GM12891 (cell line): ENCODE measurements at places on chromosomes 7 and 10.
A peak's percentile ranks its signal among the peaks of the same experiment; 100 is the strongest.

- DNase-seq = no peak
Measured at GRCh38 chr10:76581506-76582256, 1055.9 kb downstream of the KCNMA1 start.

GRCh38 chr7:30285067-30285535 lies 704 bp downstream of the ZNRF2 start:
- DNase-seq = no peak

GRCh38 chr10:19987931-19988330 lies 171.7 kb downstream of the PLXDC2 start:
- no peak for DNase-seq

GRCh38 chr10:91694170-91694794 lies 61.4 kb upstream of the PPP1R3C start:
- peak; percentile 27 for DNase-seq

- DNase-seq = no peak
Measured at GRCh38 chr7:48887500-48887899, 36.8 kb upstream of the CDC14C start.

DNA sequence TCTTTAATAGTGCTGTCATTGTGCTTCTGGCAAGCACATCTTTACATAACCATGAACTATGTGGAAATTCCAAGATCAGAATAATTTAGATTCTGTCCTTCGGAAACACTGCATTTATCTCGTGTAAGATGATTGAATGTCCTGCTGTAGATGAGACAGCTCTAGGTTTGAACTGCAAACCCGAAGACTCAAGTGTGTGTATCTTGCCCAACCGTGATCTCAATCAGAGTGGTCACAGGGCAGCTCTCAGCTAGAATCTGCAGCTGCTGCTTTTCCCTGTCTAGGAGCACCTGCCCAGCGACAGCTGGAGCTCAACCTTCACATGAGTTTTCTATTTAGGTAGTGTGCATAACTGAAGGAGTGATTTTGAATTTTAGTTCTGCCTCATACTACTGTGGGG lies 17.5 kb upstream of the KIF20B start:
- no peak for DNase-seq

GRCh38 chr7:22864855-22865601 lies 42.4 kb upstream of the TOMM7 start:
- DNase-seq = no peak
